ENCODE measurements at places on chromosomes 5 and 9. TPM values are rescaled to one million over a fixed set of nuclear protein-coding genes. Genes with fewer than 3 reads are reported as not detected.
A peak's percentile ranks its signal among the peaks of the same experiment; 100 is the strongest.

Gene ENG
- polyA plus RNA-seq = 15.1 TPM

Gene LCN1
- not detected for polyA plus RNA-seq

GRCh38 chr5:112697322-112697721 is 40.4 kb upstream of the APC start:
- no peak for DNase-seq

GRCh38 chr5:93611273-93611975 is 28.4 kb downstream of the NR2F1 start:
- DNase-seq = no peak

GRCh38 chr9:130220352-130220751 is 45.2 kb upstream of the HMCN2 start:
- no peak for DNase-seq

GRCh38 chr9:3321186-3321585 is 204.6 kb downstream of the RFX3 start:
- no peak for DNase-seq

GRCh38 chr5:84285641-84286637 is 98.7 kb downstream of the EDIL3 start:
- no peak for DNase-seq

- peak; percentile 78 for DNase-seq
These were observed 295.5 kb upstream of the WWC1 start for GRCh38 chr5:167995844-167996425.

DNA sequence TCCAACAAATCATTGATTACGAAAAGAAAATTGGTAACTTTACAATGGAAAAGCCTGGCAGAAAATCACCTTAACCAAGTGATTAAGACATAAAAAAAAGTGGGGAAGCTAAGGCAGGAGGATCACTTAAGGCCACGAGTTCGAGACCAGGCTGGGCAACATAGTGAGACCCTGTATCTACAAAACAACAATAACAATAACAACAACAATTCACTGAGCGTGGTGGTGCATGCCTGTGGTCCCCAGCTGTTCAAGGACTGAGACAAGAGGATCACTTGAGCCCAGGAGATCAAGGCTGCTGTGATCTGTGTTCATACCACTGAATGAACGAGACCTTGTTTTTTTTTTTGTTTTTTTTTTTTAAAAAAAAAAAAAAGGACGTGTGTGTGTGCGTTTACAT is 21.3 kb downstream of the PTBP3 start:
- DNase-seq = no peak
